ENCODE measurements at places on chromosomes 5 and 9.

DNA sequence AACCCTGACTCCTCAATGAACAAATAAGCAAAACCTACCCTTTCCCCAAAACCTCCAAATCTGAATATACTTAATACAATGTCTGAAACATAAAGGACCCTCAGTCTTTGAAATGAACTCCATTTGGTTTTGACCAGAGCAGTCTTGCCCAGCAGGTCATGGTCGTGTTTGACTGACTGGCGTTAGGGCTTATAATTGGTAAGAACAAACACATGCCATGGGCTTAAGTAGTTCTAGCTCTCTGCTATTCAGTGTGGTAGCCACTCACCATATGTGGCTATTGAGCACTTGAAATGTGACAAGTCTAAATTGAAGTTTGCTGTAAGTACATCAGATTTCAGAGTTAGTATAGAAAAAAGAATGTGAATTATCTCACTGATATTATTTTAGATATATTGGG lies 42.1 kb downstream of the LRRTM2 start:
- DNase-seq: no peak

GRCh38 chr5:171789353-171789752 lies 3.7 kb downstream of the SMIM23 start:
- DNase-seq: no peak

- no peak for DNase-seq
Observed at GRCh38 chr5:32231929-32232328, 57.8 kb upstream of the GOLPH3 start.

GRCh38 chr5:169634606-169635005 lies 2.5 kb upstream of the DOCK2 start:
- no peak for DNase-seq

GRCh38 chr9:20558566-20559016 lies 63.7 kb downstream of the MLLT3 start:
- DNase-seq: peak; percentile 61

- no peak for DNase-seq
Observed at GRCh38 chr9:131289301-131290035, at the start of gene PLPP7. Gene PLPP7, plus strand, starts transcription at chr9:131289723. Its CDS starts 275 bp downstream, at chr9:131289998.

GRCh38 chr9:126456441-126457174 lies 130.0 kb downstream of the MVB12B start:
- no peak for DNase-seq

DNA sequence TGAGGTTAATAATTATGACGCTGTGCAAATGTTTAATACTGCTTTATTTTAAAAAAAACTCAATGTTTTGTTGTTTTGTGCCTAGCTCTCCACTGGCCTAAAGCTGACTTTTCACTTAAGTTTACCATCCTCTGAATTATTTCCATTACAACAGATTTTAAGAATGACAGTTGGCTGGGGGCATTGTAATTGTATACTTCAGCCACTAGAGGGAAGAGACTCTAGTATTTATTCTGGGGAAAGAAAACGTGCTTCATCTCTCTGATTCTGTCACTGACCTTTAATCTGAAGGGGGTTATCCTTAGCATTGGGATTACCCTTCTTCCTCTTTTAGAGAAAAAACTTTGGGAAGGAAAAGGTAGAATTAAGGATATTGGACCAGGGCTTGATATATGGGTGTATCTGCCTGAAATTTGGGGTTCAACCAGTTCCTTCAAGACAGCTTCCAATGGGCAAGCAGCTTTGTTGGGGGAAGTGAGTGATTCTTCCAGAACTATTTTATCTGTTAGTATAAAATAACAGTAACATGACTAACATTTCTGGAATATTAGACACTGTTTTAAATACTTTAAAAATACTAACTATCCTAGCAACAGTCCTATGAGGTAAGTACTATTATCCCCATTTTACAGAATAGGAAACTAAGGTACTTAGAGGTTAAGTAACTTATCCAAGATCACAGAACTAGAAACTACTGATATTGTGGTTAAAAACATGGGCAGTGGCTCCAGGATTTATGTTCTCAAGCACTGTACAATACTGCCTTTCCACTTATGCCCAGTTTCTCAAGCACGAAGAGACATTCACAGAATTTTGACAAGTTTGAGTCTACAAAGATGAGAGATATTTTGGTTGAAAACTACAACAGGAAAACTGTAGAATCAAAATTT lies 208.4 kb downstream of the CD180 start:
- no peak for DNase-seq

- DNase-seq: no peak
Observed at GRCh38 chr9:19298436-19299000, 68.0 kb downstream of the DENND4C start.

DNA sequence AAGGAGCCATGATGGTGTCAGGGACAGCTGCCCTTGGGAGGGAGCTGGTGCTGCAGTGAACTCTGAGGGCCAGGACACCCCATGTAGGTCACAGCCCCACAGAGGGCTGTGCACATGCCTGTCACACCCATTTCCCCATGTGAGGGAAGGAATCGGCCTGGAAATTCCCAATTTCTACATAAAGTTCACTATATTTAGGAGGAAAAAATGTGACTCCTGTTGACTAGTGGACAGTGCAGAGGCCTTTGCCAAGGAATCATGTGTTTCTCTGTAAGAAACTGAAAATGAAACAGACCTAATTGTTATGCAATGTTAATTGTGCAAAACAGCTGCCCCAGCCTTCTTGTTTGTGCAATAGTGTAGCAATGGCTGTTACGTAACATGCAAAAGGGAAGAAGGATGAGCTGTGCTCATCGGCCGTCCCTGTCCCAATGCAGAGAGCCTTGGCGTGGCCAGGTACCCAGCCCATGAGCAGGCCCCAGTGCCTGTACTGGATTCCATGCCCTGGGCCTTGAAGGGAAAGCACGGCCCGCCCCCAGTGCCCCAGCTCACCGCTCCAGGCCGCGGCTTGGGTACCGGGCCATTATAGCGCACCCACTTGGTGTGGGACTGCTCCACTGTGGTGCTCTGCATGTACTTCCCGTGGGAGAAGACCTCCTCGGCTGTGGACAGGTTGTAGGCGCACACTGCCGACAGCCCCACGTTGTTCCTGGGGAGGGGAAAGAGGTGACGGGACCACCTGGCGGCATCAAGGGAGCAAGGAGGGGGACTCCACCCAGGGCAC lies 70.0 kb downstream of the SECISBP2 start:
- DNase-seq: no peak

GRCh38 chr9:20244271-20244670 lies 378.0 kb downstream of the MLLT3 start:
- no peak for DNase-seq
